ENCODE measurements at places on chromosomes 4 and X.

DNA sequence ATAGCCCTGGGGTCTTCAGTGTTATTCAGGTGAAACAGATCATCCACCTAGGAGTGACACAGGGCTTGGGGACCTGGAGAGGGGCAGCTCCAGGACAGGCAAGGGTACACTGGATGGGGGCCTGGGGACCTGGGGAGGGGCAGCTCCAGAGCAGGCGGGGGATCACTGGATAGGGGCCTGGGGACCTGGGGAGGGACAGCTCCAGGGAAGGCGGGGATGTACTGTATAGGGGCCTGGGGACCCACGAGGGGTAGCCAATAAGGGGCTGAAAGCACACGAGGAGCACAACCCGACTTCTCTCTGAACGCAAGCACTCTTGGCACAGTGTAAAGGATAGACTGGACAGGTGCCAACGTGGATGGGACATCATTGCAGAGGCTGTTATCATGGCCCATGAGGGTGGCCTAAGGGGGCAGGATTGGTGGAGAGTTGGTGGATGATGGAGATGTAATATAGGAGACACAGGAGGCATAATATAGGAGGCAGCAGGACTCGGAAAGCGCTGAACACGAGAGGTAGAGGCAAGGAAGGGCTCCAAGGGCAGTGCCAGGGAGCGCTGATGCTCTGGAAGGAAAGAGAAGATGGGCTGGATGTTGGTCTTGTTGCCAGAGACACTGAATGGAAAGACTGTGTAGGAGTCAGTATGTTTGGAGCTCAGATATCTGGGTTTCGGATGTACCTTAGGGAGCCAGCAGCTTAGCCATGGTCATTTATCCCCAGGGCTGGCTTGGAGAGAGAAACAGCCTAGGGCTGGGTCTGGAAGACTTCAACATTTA, 37.9 kb upstream of the FGFBP2 start:
- no peak for DNase-seq

- DNase-seq: no peak
Observed at GRCh38 chr4:52715914-52716313, 35.3 kb downstream of the ERVMER34-1 start.

GRCh38 chrX:133924548-133924947, 60.8 kb downstream of the GPC3 start:
- DNase-seq: no peak

DNA sequence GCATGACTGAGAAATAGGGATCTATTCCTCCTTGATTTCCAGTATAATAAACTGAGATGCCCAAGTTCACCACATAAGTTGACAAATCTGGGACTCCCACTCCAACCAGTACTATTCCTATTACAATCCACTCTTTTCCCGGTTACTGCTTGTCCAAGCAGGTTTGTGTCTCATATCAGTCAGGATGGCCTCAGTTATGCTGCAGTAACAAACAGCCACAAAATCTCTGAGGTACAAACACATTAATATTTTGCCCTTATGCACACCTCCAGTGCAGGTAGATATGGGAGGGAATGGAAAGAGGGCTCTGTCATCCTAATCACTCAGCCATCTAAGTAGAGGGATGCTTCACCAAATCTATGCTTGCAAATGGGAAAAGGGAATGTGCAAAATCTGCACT, 207.8 kb downstream of the RAB28 start:
- no peak for DNase-seq

- DNase-seq: no peak
Observed at GRCh38 chr4:96035727-96036126, 195.8 kb downstream of the PDHA2 start.

- no peak for DNase-seq
Observed at GRCh38 chr4:112593438-112594133, 43.1 kb downstream of the ZGRF1 start.

- DNase-seq: no peak
Observed at GRCh38 chr4:2417765-2418649, at the start of gene ZFYVE28. ZFYVE28 (minus strand) TSS chr4:2418645; CDS start chr4:2418323, 322 bp downstream.

DNA sequence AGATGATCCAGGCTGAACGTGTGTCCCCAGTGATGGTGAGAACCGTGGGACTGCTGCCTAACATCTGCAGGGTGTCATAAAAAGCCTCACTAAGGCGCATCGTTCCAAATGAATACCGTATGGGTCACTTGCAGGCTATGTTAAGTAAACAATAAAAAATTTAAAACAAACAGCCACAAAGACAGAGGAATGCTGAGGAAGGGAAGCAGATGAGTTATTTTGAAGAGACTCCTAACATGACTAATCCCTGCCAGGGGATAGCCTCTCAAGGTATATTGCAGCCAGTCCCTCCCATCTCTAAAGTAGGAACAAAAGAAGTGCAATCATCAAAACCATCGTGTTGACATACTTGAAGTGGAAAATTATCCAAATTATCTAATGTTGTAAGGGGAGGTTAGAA, 83.8 kb downstream of the UNC5C start:
- DNase-seq: no peak

GRCh38 chrX:35150052-35150451, 207.5 kb downstream of the FAM47B start:
- DNase-seq: no peak

DNA sequence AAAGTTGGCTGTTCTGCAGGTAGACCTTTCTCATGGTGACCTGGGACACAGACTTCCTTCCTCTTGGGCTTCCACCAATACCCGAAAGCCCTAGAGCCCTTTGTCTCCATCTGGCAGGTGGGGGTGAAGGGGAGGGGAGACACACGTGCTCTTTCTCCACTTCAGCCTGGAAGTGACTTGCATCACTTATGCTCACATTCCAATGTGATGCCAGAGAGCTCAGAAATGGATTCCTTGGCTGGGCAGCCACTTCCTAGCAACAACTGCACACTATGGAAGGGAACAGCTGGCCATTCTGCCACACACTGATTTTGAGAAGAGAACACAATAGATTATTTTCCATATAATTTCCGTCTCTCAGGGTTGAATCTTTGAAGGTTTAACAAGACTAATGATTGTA, 36.3 kb downstream of the C4orf51 start:
- DNase-seq: no peak

GRCh38 chr4:173577963-173578362, 47.9 kb upstream of the HAND2 start:
- DNase-seq: no peak

- DNase-seq: peak; percentile 6
Observed at GRCh38 chrX:104565791-104566680, at the start of gene IL1RAPL2. IL1RAPL2 (plus strand) TSS chrX:104566199.

GRCh38 chr4:3704669-3705068, 61.5 kb upstream of the ADRA2C start:
- DNase-seq: no peak

GRCh38 chrX:150649096-150649870, 43.9 kb upstream of the MTMR1 start:
- DNase-seq: no peak

- DNase-seq: no peak
Observed at GRCh38 chr4:128241425-128241913, 46.1 kb downstream of the PGRMC2 start.

DNA sequence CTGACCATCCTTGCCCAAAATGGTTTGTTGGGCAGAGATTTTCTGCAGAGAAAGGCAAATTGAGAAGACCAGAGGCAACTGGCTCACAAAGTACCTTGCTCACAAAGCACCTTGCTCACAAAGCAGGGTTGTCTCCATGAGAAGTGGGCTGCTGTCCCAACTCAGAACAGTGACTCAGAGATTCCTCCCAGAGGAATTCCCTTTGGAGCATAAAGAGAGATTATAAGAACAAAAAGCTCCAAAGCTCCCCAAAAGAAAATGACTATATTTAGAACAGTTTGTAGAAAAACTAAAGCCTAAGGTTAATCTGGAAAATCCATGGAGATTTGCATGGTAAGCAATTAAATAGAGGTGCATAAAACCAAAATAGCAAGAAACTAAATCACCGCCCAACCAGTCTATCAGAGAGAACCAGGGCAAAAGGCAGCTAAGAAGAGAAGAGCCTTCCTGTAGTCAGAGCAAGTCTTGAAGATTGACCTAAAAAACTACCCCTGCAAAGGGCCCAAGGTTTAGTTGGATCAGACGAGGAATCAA, 731.4 kb downstream of the FAT4 start:
- DNase-seq: no peak

DNA sequence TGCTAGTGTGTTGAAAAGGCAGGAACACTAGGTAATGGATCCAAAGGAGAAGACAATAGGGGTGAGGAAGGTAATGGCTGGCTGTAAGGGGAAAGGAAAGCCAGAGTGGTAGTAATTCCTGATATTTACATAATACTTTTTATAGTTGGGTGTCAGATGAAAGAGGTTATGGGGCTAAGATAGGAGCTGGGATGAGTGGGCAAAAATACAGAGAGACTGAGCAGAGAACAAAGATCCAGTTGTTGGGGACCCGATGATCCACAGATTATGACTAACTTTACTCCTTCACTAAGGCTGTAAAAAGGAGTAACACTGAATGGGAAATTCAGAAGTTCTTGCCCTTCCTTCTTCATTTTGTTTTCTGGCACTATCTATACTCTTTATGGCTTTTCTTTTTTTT, 138.2 kb downstream of the KLHL13 start:
- no peak for DNase-seq

- no peak for DNase-seq
Observed at GRCh38 chr4:57131849-57132742, 21.9 kb upstream of the IGFBP7 start.

- DNase-seq: no peak
Observed at GRCh38 chrX:74853255-74853654, 72.0 kb downstream of the NEXMIF start.

DNA sequence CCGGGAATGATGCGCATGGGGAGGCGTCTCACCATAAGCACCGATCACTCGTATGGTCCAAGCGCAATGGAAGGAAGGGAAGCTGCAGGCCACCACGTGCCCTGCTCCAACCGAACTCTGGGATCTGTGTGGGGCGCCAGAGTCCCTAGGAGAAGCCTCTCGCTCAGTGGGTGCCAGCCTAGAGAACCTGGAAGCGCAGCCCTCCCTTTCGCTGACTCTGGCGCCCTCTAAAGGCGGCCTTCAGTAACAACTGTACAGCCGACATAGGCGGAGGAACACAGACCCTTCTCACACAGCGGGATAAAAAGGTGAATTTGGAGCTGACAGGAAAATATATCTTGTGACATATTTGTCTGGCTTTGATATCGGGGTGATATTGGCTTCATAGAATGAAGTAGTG, 76.0 kb downstream of the INTS6L start:
- DNase-seq: peak; percentile 25

- DNase-seq: no peak
Observed at GRCh38 chr4:123350726-123351125, 45.9 kb upstream of the SPRY1 start.

DNA sequence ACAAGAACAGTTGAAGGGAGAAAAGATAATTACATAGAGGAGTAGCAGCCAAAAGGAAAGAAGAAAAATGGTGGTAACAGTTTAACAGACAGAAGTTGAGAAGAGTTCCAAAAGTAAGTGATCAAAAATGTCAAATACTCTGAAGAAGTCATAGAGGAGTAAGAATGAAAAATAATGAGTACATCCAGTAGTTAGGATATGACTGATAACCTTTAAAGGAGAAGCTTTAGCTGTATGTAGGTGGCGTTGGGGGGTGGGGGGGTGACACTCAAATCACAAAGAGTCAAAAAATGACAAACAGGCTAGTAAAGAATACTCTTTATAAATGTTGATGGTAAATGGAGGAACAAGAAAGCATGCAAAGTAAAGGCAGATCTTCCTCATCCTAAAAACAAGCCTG, 40.6 kb downstream of the RAB33A start:
- DNase-seq: no peak

- no peak for DNase-seq
Observed at GRCh38 chr4:47383829-47384427, 79.6 kb downstream of the COMMD8 start.

DNA sequence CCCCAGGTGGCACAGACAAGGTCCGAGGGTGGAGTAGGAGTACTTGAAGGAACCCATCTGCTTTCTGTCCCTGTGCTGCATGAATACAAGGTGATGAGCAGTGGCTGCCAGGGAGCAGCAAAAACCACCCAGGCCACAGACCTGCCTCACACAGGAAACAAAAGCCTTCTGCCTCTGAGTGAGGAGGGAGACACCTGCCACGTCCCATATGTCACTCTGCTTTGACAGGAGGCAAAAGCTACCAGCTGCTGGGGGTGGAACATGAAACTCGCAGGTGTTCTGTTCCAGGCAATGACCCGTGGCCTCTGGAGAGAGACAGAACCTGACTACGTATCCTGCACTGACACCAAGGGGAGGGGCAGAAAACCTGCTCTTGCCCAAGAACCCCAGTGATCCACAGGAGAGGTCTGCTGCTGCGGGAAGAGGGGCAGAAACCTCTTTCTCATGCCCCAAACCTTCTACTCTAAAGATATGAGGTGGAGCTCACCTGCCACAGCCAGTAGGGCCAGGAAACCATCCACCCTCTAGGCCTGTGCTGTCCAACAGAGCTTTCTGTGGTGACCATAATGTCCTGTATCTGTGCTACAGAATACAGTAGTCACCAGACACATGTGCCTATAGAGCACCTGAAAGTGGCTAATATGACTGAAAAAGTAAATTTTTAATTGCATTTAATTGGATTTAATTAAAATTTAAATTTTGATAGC, 172.9 kb downstream of the PRDM5 start:
- no peak for DNase-seq

DNA sequence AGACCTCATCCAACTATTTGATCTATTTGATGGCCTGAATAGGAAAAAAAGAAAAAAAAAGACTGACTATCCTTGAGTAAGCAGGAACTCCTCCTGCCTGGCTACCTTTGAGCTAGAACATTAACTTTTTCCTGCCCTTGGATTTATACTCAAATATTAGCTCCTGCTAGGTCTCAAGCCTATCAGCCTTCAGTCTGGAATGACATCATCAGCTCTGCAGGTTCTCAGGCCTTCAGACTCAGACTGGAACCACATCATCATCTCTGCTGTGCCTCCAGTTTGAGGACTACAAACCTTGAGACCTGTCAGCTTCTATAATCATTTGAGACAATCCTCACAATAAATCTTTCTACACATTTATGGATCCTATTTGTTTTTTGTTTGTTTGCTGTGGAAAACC, 754.0 kb upstream of the SLIT2 start:
- DNase-seq: no peak

DNA sequence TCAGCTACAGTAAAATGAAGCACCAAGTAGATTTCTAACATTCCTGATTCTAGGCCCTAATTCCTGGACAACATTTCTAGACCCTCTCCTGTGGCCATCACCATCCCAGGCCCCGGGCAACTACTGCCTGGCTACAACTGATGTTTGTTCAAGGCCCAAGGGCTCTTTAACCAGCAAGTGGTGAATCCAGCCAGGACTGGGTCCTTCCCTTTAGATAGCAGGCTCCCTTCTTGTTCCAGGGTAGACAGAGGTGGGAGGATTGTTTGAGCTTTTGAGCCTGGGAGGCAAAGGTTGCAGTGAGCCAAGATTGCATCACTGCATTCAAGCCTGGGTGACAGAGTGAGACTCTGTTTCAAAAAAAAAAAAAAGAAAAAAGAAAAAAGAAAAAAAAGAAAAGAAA, 12.7 kb upstream of the AADAT start:
- DNase-seq: no peak

GRCh38 chr4:29553846-29554245, 1166.3 kb upstream of the PCDH7 start:
- no peak for DNase-seq
